Stimulated activated CD4-positive, alpha-beta T cell treated with anti-CD3 and anti-CD28 coated beads, Interleukin-15, amount 100 ng/mL, for 1 hour (primary cell): ENCODE measurements at places on chromosomes 7 and 10.

DNA sequence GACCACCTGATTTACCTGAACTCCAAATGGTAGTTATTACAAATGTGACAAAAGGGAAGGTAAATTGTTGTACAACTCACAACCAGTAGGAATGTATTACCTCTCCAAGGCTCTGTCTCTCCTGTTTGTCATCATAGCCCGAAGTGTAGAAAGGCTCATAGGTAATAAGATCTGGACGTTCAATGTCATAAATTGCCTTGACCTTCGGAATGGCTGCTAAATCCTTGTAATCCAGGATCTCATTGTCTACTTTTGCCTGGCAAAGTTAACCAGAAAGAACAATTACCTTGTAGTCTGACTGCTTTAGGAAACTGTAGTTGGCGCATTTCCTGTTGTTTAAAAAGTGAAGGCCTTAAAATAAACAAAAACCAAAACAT is 68.6 kb upstream of the AFAP1L2 start:
- DNase-seq: no peak

GRCh38 chr10:106956216-106956915 is 208.1 kb downstream of the SORCS1 start:
- no peak for DNase-seq

DNA sequence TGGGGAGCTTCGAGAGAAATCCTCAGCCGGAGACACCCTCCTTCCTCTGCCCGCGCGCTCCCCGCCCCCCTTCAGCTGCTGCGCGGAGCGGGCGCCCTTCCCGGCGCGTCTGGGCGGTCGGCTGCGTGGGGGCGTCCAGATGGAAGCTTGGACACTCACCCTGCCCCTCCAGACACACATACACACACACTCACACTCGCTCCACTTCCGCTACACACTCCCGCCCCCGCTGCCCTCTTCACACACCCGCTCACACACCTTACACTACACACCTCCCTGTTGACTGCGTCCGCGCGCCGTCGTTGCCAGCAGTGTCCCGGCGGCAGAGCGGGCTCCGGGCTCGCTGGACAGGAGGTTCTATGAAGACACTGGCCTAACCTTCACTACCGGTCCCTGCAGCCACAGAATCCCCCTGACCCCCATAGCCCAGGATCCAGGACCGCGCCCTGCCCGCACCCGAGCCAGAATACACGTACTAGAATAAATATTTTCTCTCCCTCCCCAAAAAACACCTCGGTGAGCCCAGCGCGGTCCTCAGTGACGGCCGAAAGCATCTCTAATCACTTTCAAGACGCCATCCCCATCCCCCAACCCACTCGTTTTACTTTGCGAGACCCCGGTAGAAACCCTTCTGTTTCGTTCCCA is 1.1 kb upstream of the EGR2 start:
- peak; percentile 46 for DNase-seq

- no peak for DNase-seq
Observed at GRCh38 chr7:90771281-90771680, 175.2 kb downstream of the CDK14 start.

- peak; percentile 31 for DNase-seq
Observed at GRCh38 chr7:2710286-2710655, 22.3 kb downstream of the AMZ1 start.

GRCh38 chr7:156578978-156579430 is 61.6 kb upstream of the RNF32 start:
- no peak for DNase-seq

- no peak for DNase-seq
Observed at GRCh38 chr7:107068156-107068555, 23.7 kb downstream of the PRKAR2B start.

DNA sequence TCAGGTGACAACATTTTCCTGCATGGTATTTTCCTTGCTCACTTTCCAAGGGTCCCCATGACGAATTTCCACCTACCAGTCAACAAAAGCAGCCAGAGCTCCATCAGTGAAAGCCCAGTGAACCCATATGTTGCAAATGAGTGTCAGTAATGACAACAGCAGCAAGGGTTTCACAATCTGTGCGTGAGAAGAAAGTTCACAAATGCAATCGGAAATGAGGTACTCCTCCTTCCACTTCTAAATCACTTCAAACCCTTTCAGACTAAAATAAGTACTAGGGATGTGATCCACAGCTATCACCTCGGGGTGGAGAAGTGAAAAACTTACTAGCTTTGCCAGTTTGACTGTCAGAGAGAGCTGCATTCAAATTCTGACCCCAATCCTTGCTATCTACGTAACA is 55.6 kb upstream of the BET1 start:
- DNase-seq: no peak

DNA sequence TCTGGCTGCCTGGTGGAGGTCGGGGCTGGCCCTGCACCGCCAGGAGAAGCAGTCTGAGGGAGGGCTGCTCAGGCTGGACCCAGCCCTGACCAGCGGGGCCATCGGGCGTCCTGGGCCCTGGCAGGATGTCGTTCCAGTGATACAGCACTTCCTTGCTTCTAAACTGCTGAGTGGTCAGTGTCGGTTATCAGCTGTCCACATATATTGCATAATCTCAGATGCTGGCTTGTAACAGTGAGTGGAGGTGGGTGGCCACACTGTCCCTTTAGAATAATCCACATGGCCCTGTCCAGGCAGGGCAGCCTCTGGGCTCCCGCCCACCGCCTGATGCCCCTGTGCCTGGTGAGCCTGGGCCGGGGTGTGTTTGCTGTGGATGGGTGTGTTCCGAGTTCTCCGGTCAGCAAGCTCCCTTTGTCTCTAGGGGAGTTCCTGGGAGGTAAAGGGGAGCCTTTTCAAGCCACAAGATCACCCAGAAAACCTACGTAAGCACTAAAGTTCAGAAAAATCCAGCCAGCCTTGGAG is 86.1 kb downstream of the LHPP start:
- no peak for DNase-seq

GRCh38 chr7:110502888-110503465 is 588.0 kb upstream of the LRRN3 start:
- no peak for DNase-seq

DNA sequence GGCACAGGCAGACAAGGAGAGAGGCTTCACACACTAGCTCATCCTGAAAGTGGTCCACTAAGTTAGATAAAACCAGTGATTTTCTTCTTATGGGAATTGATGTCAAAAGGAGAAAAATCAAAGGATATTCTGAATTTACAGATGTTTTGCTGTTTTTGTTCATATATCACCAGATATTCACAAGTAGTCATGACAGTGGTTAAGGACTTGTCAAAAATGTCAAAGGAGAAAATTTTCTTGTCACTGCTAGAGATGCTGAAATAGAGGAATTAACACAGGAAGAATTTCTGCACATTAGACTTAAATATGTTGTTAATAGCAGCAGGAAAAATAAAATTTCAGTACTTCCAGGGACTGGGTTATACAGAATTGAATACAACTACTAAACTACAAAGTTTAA is 78.3 kb downstream of the PRTFDC1 start:
- no peak for DNase-seq

DNA sequence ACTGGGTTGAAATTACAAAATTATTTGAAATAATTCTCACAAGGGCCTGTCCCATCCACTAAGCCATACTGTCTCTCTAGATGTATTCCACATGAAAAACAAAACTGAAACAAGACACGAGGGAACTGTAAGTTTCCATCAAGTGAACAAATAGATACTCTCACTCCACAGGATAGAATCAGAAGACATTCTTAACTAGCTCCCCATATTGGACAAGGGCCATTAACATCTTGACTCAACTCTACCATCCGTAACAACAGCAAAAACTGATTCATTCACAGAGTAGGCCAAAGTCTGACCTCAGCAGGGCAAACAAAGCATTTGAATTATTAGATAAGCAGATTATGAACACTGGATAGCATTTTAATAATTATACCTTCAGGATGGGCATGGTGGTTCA is 29.1 kb downstream of the UBE2H start:
- DNase-seq: no peak

GRCh38 chr7:28081016-28081415 is 99.6 kb downstream of the JAZF1 start:
- DNase-seq: no peak

DNA sequence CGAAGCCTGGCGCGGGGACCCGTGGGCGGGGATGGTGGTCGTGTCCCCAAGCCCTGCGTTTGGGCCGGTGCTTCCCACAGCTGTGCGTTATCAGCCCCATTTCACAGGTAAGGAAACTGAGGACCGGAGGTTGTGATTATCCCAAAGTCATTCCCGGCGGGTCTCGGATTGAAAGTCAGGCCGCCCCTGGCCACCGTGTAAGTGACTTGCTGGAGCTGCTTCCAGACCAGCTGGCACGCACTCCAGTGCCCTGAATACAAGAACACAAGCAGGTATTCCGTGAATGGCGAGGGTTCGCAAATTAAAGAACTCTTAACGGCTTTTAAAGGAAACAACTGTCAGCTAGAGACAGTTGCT is 675 bp upstream of the ATE1 start:
- DNase-seq: no peak

GRCh38 chr10:119198438-119198837 is 8.9 kb upstream of the GRK5 start:
- DNase-seq: no peak

DNA sequence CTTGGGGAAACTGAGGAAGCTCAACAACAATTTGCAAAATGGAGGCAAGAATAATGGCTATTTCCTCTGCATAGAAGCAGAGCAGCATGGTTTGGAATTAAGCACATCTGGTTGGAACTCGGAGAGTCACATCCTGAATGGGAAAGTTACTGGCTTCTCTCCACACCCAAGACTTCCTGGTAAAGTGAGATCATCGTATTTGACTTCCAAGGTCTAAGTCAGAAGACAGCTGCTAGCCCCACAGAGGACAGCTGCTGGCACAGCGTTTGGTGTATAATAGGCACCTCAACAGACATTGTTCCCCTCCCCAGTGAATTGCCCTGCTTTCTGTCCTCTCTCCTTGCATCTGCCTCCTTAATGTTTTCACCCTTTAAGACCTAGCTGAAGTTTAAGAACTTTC is 37.0 kb upstream of the NRF1 start:
- no peak for DNase-seq

GRCh38 chr7:130887182-130887956 is 153.4 kb upstream of the KLF14 start:
- DNase-seq: no peak

DNA sequence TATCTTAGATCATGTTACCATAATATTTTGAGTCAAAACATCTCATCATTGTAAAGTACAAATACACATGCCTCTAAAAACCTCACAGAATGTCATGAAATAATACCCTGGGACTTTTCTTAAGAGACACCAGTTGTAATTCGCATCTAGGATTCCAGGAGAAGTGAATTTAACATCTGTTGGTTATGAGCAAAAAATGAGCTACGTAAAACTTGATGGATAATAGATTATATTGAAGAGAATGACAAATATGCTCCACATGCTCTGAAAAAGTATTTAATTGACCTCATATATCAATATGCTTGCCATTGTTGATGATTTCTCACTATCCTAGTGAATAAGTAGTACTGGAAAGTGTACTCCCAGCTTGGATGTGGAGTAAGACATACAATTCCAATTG is 227.0 kb downstream of the BBS9 start:
- DNase-seq: no peak

- no peak for DNase-seq
Observed at GRCh38 chr7:138570715-138571114, 110.7 kb downstream of the TRIM24 start.

DNA sequence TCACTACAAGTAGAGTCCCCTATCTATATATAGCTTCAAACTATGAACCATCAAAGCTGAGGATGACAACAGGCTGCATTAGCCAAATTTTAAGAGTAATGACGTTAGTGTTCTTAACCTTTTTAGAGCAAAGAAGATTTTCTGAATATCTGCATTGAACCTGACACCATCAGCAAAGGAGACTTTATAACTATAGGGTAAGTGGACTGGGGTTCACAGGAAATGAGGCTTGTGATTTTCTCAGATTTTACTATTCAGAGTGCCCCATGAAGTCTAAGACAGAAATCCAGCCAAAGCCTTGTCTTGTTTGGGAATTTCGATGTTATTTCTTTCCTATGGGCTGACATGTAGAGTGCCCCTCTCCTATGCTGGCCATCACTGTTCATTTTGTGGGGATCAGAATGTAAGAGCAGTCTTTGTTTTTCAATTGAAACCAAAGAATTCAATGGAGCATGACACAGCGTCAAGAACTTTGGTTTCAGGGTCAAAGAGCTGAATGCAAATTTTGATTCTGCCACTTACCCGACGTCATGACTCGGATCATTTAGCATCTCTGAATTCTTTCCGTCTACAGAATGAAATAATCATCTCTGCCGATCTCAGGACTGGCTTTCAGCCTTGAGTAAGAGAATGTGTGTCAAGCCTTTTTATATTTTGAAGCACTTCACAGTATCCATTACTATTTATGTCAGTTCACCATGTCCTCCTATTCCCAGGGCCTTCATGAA is 52.7 kb downstream of the DENND11 start:
- no peak for DNase-seq

GRCh38 chr10:77317221-77317620 is 320.4 kb downstream of the KCNMA1 start:
- no peak for DNase-seq

- DNase-seq: no peak
Observed at GRCh38 chr10:117137031-117137910, 799 bp downstream of the VAX1 start.

GRCh38 chr10:96664563-96664962 is 55.8 kb downstream of the PIK3AP1 start:
- no peak for DNase-seq

DNA sequence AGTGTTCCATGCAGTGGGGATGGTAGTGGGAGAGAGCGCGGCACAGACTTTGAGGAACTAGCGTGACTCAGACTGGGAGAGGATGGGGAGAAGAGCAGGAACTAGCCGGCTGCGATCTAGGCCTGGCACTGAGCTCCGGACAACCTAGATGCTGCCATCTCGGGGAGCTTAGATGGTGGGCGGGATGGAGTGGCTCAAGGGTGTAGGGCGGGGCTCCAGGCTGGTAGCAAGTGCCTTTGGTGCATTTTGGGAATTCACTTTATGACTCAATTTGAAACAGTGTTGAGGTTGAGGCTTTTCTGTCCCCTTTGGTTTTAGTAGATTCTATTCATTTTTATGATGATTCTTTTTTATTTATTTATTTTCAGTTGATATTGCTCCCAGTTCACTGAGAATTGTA is 185.3 kb upstream of the GPR26 start:
- DNase-seq: no peak

DNA sequence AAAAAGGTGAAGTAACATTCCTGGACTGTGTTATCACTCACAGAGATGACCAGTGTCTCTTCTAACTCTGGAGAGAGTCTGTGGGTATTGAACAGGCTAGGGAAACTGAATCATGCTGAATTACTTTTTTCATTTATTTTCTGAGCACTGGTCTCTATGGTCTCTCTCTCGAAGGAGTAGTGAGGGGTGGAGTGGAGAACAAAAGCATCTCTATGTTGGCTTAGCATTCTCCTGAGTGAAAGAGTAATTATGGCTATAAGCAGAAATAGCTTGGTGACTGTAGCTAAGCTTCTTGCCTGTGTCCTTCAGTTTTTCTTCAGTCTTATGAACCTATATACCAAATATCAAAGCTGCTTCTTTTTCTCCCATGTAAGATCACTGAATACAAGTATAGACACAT is 64.6 kb upstream of the PTN start:
- DNase-seq: no peak

- DNase-seq: no peak
Observed at GRCh38 chr7:82154728-82155127, 288.8 kb downstream of the CACNA2D1 start.
